Hair follicle dermal papilla cell (primary cell): ENCODE measurements at places on chromosomes 3 and 15. TPM values are rescaled to one million over a fixed set of nuclear protein-coding genes. Genes with fewer than 3 reads are reported as not detected.

Gene TAGLN3
- total RNA-seq, result 0.16 and 0.36 TPM in 2 replicates

Gene CTXN2
- not detected in 2 replicates for total RNA-seq

Gene GCNT3
- not detected in 2 replicates for total RNA-seq

Gene ECE2
- total RNA-seq, result not detected in 2 replicates

Gene RTP4
- 2.8 and 3.3 TPM in 2 replicates for total RNA-seq

Gene SAXO2
- total RNA-seq, result 1.6 TPM in 1 of 2 replicates, not detected in the other

Gene ALDH1L1
- total RNA-seq, result 0.16 TPM in 1 of 2 replicates, not detected in the other

Gene HEMK1
- total RNA-seq, result 13.3 and 16.6 TPM in 2 replicates

Gene ANKUB1
- total RNA-seq, result 0.16 TPM in 1 of 2 replicates, not detected in the other
